ENCODE measurements at places on chromosomes 4 and X.

DNA sequence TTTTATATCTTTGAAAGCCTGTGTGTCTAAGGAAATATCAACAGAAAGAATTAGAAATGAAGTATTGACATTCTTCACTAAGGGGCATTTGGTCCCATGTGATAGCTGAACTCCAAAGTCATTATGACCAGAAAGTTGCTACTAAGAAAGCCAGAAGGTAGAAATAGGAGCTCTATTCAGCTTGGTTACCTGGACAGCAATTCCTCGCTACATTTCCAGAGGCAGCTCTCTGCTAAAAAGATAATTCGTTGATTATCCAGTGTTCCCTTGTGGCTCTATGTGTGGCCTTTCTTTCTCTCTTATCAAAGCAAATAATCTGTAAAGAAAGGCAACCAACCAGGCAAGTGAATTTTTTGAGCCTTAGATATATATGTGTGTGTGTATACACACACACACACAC, 341.3 kb downstream of the ADGRL3 start:
- DNase-seq: no peak

- no peak for DNase-seq
Measured at GRCh38 chr4:186666750-186667149, 56.9 kb downstream of the FAT1 start.

DNA sequence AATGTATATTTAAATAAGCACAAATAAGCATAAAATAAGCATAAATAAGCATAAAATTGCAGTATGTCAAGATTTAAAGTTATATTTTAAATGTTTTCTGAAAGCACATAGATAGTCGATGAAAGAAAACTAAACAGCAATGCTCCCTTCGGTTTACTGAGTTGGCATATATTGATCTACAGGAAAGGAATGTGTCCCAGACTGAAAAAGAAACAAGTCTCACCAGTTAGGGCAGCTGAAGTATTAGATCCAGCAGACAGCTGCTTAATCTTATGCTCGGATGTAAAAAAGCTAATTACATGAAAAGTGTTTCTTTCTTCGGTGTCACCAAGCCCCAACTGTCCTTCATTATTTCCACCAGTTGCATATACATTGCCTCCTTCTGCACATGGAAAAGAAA, 8.7 kb downstream of the RPGR start:
- no peak for DNase-seq

GRCh38 chr4:76624241-76624681, 189.2 kb downstream of the SHROOM3 start:
- DNase-seq: no peak
